Right renal pelvis (tissue), 4 donors: ENCODE measurements at places on chromosomes 5 and 9. TPM values are rescaled to one million over a fixed set of nuclear protein-coding genes. Genes with fewer than 3 reads are reported as not detected.

- DNase-seq, result no peak
Measured at GRCh38 chr5:157387683-157388093, 72.3 kb upstream of the NIPAL4 start.

GRCh38 chr5:112833971-112834370 is 27.1 kb upstream of the SRP19 start:
- no peak for DNase-seq

DNA sequence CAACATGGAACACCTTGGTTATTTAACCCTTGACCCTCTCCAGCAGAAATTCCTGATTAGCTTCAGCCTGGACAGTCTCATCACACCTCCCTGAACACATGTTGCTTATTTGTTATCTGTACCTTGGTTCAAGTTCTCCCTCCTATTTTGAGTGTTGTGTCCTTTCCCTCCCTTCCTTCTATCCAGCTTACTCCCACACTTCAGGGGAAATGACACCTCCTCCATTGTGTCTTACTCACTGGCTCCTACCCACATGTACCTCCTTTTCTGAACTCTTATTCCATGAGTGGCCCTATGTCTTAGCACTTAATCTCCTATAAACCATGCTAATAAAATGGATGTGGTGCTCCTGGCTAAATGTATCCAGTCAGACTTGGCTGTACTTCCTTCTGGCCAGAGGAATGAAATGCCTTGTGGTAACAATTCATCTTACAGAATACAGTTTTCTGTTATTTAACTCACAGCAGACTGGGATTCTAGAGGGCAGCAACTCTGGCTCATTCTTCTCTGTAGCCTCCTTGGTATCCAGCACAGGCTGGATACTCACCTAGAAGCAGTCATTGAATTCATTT is 11.2 kb downstream of the LIX1 start:
- no peak for DNase-seq

- DNase-seq, result no peak
Measured at GRCh38 chr5:105288946-105289345, 1726.4 kb upstream of the NUDT12 start.

The FGD3 gene
- polyA plus RNA-seq, result 5.5 TPM

- DNase-seq, result no peak
Measured at GRCh38 chr9:112605963-112606699, 111.8 kb downstream of the INIP start.

DNA sequence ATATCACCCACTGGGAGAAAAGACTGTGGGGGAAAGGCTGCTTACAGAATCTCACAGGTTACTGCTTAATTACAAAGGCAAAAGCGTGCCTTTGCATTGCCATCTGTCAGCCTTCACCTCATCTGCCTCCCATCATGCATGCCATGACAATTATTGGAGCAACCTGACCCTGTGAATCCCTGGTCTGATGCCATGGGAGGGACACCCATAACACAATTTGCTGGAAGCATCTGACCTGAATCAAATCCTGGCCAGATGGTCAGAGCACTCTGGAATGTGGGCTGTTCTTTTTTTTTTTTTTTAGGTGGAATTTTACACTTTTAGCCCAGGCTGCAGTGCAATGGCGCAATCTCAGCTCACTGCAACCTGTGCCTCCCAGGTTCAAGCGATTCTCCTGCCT is 11.6 kb upstream of the RETREG1 start:
- DNase-seq, result no peak

DNA sequence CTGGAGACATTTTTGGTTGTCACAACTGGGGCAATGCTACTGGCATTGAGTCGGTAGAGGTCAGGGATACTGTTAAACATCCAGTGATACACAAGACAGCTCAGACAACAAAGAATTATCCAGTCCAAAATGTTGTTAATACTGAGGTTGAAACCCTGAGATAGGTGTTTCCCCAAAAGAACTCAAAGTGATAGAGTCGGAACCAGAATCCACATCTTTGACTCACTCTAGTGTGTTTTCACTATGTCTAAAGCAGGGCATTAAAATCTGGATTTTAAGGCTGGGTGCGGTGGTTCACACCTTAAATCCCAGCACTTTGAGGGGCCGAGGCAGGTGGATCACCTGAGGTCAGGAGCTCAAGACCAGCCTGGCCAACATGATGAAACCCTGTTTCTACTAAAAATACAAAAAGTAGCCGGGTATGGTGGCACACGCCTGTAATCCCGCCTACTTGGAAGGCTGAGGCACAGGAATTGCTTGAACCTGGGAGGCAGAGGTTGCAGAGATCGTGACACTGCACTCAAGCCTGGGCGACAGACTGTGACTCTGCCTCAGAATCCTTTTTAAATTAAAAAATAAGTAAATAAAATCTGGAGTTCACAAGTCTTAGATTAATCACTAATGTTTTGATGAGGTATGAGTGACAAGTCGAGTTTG is 17.0 kb downstream of the SLC31A1 start:
- no peak for DNase-seq

The AKNA gene
- 12.0 TPM for polyA plus RNA-seq
